ENCODE measurements at places on chromosomes 1 and 21.

- H3K27ac ChIP-seq, result no peak overlapping the region
- H3K36me3 ChIP-seq, result no peaks in the 10 kb centered on the region
- H3K27me3 ChIP-seq, result peaks cover 10% of the 10 kb centered on the region
- peaks cover 23% of the 10 kb centered on the region for H3K4me1 ChIP-seq
- no peak overlapping the region for H3K4me3 ChIP-seq
These were observed 58.9 kb upstream of the CTTNBP2NL start for GRCh38 chr1:112337028-112337531.

DNA sequence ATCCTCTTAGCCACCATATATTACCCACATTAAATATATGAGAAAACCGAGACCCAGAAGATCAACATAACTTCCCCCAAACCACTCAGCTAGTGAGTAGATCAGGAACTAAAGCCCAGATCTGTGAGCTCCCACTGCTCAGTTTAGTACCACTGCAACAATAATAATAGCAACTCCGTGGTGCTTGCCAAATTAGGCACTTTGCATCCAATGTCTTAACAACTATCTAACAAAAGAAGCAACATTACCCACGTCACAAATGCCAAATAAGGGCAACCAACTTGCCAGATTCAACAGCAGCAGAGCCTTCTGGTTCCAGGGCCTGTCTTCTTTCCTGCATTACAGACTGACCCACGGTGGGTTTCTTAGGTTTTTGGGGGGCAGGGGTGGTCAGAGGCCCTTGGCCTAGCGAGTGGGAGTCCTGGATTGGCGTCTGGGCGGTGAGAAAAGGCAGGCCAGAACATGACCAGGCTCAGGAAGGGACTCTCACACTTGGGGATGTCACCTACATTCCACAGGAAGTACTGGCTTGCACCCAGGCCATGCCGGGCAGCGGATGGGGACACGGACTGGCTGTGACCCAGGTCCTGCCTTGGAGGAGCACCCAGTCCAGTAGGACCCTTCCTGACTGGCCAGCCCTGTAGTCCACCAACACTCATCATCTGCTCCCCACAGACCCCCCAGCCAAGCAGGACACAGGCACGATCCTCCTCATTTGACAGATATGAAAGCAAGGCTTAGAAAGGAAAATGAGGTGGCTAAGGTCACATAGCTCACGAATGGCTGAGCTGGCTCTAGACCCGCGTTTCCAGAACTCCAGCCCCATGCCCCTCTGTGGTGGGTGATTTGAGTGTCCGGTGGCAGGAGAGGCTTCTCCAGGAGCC is 4.6 kb downstream of the HCRTR1 start:
- H3K27ac ChIP-seq, result no peak overlapping the region
- no peaks in the 10 kb centered on the region for H3K36me3 ChIP-seq
- no peak for DNase-seq
- H3K27me3 ChIP-seq, result peaks cover 15% of the 10 kb centered on the region
- peaks cover 3% of the 10 kb centered on the region for H3K4me1 ChIP-seq
- no peak overlapping the region for H3K4me3 ChIP-seq

DNA sequence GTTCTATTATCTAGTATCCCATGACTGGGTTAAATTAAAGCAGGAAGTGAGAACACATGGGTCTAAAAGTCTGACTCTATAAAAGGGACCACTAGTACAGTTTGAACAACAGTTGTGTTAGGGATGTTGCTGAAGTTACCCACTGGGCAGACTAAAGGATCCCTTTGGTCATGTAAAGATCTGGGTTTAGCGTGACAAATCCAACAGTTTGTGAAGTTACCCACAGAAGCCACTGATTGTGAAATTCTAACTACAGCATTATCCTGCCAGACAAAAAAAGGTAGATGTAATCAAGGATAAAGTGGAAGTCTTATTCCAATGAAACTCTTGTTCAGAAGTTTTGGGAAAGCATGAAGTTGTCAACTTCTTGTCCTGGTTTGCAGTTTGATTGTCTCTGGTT is 5.7 kb downstream of the QSOX1 start:
- H3K27me3 ChIP-seq, result no peaks in the 10 kb centered on the region
- H3K36me3 ChIP-seq, result peaks cover 4% of the 10 kb centered on the region
- H3K4me1 ChIP-seq, result peaks cover 21% of the 10 kb centered on the region

DNA sequence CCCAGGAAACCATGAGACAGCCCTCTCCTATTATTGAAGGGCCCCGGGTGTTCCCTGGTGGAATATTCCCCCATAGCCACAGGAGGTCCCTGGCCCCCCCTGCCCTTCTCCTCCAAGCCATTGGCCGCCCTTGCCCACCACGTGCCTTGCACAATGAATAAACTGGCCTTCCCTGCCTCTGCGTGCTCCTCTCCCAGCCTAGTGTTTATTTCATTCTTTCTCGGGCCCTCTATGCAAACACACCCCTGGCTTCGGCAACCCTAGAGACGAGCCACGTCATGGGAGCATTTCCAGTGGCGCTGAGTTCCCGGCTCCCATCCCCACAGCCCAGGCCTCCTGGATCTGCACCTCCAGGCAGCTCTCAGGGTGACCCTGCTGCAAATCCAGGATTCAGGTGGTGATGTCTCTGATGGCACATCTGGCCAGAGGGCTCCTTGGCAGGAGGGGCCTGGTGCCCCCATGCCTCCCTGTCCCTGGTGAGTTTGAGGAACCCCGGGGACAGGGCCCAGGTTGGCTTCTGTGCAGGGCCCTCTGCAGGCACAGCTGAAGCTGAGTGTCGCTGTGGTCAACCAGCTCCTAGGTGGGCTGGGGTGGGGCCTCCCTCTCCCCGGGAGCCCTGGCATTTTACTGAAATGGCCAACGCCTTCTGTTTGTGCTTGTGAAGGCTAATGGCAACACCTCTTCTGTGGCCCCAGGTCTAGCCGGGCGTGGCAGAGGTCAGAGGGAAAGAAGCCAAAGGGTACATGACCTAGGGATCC is 6.2 kb downstream of the KRTAP10-12 start:
- H3K27me3 ChIP-seq, result peaks cover 19% of the 10 kb centered on the region
- H3K4me1 ChIP-seq, result no peaks in the 10 kb centered on the region
- H3K4me3 ChIP-seq, result no peak overlapping the region
- no peaks in the 10 kb centered on the region for H3K36me3 ChIP-seq
- no peak for DNase-seq

GRCh38 chr1:245465666-245466065 is 310.9 kb downstream of the KIF26B start:
- H3K36me3 ChIP-seq, result no peaks in the 10 kb centered on the region
- H3K27me3 ChIP-seq, result no peaks in the 10 kb centered on the region
- H3K4me1 ChIP-seq, result no peaks in the 10 kb centered on the region
- H3K27ac ChIP-seq, result no peak overlapping the region
- no peak for DNase-seq
- no peak overlapping the region for H3K4me3 ChIP-seq

- H3K4me1 ChIP-seq, result no peaks in the 10 kb centered on the region
- DNase-seq, result no peak
- H3K27ac ChIP-seq, result no peak overlapping the region
- no peak overlapping the region for H3K4me3 ChIP-seq
- no peaks in the 10 kb centered on the region for H3K27me3 ChIP-seq
These were observed 23.4 kb upstream of the KIF1B start for GRCh38 chr1:10187026-10187334.

DNA sequence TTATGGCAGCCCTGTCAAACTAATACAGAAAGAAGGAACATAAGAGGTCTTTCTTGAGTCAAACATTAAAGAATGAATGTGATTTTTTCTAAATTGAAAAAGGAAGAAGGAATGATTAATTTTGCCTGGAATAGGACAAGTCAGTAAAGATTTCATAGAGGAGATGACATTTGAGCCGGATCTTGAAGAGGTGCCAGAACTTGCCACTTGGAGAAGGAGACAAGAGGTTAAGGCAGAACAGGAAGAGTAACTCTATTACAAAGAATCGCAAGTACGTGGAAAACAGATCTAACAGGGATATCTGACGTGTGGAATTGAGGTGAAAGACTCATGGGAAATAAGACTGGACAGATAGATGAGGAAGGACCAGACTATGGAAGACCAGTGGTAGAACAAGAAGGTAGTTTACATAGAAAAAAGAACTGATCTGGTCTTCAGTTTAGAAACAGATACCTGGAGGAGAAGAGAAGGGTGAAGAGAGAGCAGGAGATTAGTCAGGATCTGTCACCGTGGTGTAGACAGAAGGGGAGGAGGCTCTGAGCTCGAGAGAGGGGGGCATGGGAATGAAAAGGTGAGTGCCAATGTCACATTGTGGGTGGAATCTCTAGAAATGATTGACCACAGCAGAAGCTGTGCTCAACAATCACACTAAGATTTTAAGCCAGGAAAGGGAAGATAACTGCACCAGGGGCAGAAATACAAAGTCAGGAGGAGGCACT is 32.5 kb downstream of the RHOU start:
- no peak overlapping the region for H3K27ac ChIP-seq
- DNase-seq, result no peak
- no peaks in the 10 kb centered on the region for H3K4me1 ChIP-seq
- peaks cover 8% of the 10 kb centered on the region for H3K27me3 ChIP-seq

GRCh38 chr1:213381572-213382084 is 330.6 kb downstream of the RPS6KC1 start:
- no peak overlapping the region for H3K27ac ChIP-seq
- no peaks in the 10 kb centered on the region for H3K27me3 ChIP-seq
- no peaks in the 10 kb centered on the region for H3K4me1 ChIP-seq

- DNase-seq, result no peak
- H3K27me3 ChIP-seq, result no peaks in the 10 kb centered on the region
- H3K4me3 ChIP-seq, result no peak overlapping the region
- H3K27ac ChIP-seq, result no peak overlapping the region
- H3K36me3 ChIP-seq, result no peaks in the 10 kb centered on the region
These were observed 71.5 kb downstream of the NR5A2 start for GRCh38 chr1:200099040-200099439.

DNA sequence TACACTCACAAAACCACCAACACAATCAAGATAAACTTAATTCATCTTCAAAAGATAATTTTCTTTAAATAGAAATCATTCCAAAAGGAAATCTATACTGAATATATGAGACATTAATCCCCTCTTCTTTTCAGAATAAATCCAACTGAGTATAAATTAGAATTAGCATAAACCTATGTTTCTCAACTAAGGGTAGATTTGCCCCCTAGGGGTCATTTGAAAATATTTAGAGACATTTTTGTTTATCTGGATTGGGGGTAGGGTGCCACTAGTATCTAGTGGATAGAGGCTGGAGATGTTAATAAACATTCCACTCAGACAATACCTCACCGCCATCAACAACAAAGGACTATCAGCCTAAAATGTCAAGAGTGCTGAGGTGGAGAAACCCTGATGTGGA is 6.5 kb upstream of the TNFSF4 start:
- no peak overlapping the region for H3K4me3 ChIP-seq
- peaks cover 5% of the 10 kb centered on the region for H3K4me1 ChIP-seq
- H3K36me3 ChIP-seq, result no peaks in the 10 kb centered on the region

DNA sequence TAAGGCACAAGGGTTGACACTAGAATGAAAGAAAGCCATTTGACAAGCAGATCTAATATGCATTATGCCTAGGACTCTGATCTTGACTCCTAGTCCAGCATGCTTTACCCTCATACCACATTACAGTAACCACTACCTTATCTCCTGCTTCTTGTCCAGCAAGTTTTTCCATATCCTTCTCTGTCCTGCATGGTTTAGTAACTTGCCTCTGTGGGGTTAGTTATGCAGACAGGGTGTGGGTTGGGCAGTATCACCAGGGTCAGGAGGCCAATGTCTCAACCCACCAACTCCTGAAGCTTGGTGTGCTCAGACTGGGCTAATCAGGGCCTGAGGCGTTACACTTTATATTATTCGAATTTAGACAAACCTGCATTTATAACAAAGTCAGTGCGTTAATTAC is 18.8 kb downstream of the DHDDS start:
- H3K27ac ChIP-seq, result no peak overlapping the region
- no peak overlapping the region for H3K4me3 ChIP-seq
- H3K27me3 ChIP-seq, result no peaks in the 10 kb centered on the region
- H3K4me1 ChIP-seq, result no peaks in the 10 kb centered on the region
- no peak for DNase-seq
- H3K36me3 ChIP-seq, result peaks cover 43% of the 10 kb centered on the region

- H3K27me3 ChIP-seq, result peaks cover 17% of the 10 kb centered on the region
- peaks cover 12% of the 10 kb centered on the region for H3K4me1 ChIP-seq
- H3K4me3 ChIP-seq, result peak overlapping the region; percentile 52
- H3K27ac ChIP-seq, result no peak overlapping the region
- no peaks in the 10 kb centered on the region for H3K36me3 ChIP-seq
- no peak for DNase-seq
These were observed 110.2 kb downstream of the NAV1 start for GRCh38 chr1:201648907-201649721.

GRCh38 chr21:25149022-25149421 is 458.3 kb downstream of the MRPL39 start:
- no peaks in the 10 kb centered on the region for H3K4me1 ChIP-seq
- H3K36me3 ChIP-seq, result no peaks in the 10 kb centered on the region
- H3K27me3 ChIP-seq, result no peaks in the 10 kb centered on the region
- DNase-seq, result no peak

DNA sequence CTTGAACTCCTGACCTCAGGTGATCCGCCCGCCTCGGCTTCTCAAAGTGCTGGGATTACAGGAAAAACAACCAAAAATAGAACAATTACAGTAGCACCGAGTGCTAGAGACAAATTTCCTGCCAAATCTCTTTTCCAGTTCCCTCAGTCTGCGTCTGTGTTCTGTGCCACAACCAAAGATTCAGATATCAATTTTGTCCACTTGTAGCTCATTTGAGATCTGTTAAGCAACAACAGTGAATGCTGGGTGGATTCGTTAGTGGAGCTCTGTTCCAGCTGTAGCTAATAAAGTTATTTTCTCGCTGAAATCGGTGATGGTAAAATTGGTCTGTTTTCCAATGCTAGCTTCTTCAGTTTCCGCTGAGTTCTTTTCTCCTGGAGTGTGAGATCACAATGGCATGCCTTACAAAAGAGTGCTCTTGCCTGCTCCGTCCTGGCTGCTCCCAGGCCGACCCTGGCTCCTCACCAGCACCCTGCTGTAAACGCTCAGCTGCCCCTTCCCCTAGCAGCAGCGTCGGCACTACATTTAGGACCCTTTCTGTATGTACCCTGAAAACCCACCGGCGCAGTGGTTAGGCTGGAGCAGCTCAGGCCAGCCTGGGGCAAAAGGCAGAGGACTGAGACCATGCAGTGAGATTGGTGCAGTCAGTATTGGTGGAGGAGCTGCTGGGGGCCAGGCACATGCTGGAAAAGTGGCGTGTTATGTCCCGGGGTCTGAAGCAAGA is 395.4 kb downstream of the KIF26B start:
- H3K36me3 ChIP-seq, result no peaks in the 10 kb centered on the region
- no peak overlapping the region for H3K4me3 ChIP-seq
- H3K27me3 ChIP-seq, result no peaks in the 10 kb centered on the region
- DNase-seq, result no peak
- H3K4me1 ChIP-seq, result no peaks in the 10 kb centered on the region

- H3K27me3 ChIP-seq, result no peaks in the 10 kb centered on the region
- H3K36me3 ChIP-seq, result peaks cover 34% of the 10 kb centered on the region
- H3K4me1 ChIP-seq, result peaks cover 78% of the 10 kb centered on the region
- DNase-seq, result no peak
These were observed 602 bp downstream of the SH3BGRL3 start for GRCh38 chr1:26280333-26281042.

DNA sequence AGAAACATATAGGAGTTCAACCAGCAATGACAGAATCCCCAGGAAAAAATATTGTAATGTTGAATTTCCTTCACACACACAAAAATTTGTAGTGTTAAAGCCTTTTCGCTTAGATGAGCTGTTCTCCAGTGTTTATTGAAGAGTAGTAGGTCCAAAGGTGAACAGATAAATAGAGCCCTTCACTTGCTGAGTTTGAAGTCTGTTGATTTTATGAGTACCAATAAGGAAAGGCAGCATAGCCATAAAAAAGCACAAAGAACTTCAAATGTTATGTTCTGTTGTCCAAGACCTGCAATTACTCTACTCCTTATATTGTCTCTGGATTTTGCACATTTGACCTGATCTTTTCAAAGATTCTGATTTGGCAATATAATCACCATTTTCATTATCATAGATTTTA is 362.7 kb upstream of the B3GALT2 start:
- no peak overlapping the region for H3K27ac ChIP-seq
- no peaks in the 10 kb centered on the region for H3K4me1 ChIP-seq
- no peaks in the 10 kb centered on the region for H3K27me3 ChIP-seq

All from keratinocyte (primary cell).